ENCODE measurements at places on chromosomes 11 and 22.
A peak's percentile ranks its signal among the peaks of the same experiment; 100 is the strongest.

- no peak for DNase-seq
Measured at GRCh38 chr11:90700789-90701439, 478.1 kb upstream of the CHORDC1 start.

- DNase-seq = no peak
Measured at GRCh38 chr11:130761560-130762220, 154.6 kb downstream of the SNX19 start.

- no peak for DNase-seq
Measured at GRCh38 chr22:26452236-26453016, 23.4 kb downstream of the ASPHD2 start.

DNA sequence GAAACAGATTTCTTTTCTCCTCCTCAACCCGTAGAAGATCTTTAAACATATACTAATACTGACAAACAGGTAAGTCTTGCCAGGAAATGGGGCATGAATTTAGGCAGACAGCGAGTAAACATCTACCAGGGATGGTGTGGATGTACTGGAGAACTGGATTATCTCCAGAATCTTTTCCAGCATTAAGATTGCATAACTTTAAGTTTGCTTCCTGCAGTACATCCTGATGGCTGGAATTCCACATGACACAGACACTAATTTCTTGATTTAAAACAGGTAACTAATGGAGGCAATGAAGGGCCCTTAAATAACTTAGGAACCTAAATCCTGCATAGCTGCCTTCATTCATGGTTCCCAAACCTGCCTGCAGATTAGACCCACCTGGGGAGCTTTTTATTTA, 40.7 kb downstream of the JHY start:
- DNase-seq = no peak

DNA sequence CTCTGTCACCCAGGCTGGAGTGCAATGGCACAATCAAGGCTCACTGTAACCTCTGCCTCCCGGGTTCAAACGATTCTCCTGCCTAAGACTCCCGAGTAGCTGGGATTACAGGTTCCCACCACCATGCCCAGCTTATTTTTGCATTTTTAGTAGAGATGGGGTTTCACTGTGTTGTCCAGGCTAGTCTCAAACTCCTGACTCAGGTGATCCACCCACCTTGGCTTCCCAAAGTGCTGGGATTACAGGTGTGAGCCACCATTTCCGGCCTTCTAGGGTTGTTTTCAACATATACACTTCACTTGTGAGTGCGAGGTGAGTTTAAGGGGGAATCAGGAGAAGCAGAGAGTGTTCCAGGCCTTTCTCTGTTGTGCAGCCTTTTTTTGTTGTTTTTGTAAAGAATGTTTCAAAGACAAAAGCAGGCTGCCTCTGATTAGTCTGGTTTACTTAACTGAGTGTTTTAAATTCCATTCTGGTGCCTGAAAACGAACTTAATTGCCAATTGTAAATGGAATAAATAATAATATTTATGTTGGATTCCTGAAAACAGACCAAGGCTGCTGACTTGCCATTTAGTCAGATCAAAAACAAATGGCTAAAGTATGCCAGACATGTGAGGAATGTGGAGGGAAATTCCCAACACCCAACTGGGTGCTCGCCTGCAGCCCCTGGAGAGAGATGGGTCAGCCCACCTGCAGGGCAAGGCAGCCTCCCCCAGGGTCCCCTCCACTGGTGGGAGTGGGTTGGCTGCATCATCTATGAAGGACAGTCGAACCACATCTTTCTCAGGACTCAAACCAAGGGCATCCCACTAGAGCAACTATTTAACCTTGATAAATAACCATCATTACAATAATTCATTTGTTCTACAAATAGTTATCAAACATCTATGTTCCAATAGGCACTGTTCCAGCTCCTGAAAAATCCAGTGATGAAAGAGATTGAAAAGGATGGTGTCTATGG, 4.6 kb upstream of the RANGAP1 start:
- DNase-seq = no peak

- DNase-seq = no peak
Measured at GRCh38 chr11:34161812-34162492, 56.5 kb downstream of the NAT10 start.

- no peak for DNase-seq
Measured at GRCh38 chr11:352456-353031, 16.8 kb upstream of the B4GALNT4 start.

DNA sequence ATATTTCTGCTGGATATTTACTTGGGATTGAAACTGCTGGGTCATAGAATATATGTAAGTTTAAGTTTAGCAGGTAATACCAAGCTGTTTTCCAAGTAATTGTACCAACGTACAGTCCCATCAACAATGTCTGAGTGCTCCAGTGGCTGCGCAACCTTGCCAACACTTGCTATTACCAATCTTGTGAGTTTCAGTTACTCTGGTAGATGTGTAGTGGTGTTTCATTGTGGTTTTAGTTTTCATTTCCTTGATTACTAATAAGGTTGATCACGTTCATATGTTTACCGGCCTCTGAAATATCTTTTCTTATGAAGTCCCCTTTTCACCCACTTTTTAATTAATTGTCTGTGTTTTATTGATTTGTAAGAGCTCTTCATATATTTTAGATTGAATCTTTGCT, 370.6 kb upstream of the CADM1 start:
- DNase-seq = no peak

- no peak for DNase-seq
Measured at GRCh38 chr22:49936973-49937757, 18.7 kb downstream of the CRELD2 start.

GRCh38 chr11:114501901-114502300, 57.8 kb downstream of the NXPE1 start:
- no peak for DNase-seq

DNA sequence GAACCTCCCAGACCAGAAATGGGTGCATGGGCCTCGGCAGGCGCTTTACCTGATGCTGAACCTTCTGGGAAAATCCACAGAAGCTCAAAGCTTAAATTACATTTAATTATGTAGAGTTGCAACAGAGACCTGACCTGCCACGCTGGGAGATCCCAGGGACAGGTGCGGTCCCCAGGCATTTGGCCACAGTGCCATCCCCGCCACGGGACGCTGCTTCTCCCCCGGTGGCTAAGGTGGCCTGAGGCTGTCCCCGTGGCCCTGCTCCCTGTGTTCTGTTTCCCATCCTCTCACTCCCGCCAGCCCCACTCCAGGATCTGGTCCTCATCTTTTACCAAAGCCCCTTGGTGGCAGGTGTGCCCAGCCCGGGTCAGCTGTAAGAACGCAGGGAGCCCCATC, 39.6 kb downstream of the GRAMD4 start:
- no peak for DNase-seq

GRCh38 chr22:19643448-19644313, 70.6 kb upstream of the SEPTIN5 start:
- no peak for DNase-seq

DNA sequence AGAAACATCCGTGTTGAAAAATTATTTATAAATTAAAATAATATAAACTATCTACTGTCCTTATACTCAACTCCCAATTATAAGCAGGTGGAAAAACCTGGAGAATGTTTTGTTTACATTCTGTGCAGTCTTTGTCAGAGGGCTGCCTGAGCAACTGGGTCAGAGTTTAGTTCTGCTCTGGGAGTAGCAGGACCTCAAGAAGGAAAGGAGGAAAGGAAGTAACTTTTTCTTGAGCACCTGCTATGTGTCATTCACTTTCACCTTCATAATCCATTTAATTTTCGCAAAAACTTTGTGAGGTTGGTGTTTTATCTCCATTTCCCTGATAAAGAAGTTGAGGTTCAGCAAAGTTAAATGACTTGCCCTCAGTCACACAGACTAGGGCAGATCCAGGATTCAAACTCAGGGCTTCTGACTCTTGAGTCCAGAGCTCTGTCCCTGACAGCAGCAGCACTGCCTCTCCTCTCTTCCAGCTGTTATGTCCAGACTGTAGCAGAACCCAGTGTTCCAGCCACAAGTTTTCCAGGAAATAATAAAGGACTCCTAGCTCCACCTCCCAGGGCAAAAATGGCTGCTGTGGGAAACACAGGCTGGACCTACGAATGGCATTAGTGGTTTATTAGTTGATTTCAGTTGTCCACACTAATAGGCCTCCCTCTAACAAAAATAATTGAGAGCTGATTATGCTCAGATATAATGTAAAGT, 6.4 kb downstream of the CD3E start:
- DNase-seq = no peak

GRCh38 chr22:48807155-48807554, 1020.5 kb downstream of the BRD1 start:
- no peak for DNase-seq

- DNase-seq = peak; percentile 36
Measured at GRCh38 chr22:20979243-20979809, 2.8 kb upstream of the LZTR1 start.

- no peak for DNase-seq
Measured at GRCh38 chr11:96508861-96509260, 119.0 kb downstream of the JRKL start.

DNA sequence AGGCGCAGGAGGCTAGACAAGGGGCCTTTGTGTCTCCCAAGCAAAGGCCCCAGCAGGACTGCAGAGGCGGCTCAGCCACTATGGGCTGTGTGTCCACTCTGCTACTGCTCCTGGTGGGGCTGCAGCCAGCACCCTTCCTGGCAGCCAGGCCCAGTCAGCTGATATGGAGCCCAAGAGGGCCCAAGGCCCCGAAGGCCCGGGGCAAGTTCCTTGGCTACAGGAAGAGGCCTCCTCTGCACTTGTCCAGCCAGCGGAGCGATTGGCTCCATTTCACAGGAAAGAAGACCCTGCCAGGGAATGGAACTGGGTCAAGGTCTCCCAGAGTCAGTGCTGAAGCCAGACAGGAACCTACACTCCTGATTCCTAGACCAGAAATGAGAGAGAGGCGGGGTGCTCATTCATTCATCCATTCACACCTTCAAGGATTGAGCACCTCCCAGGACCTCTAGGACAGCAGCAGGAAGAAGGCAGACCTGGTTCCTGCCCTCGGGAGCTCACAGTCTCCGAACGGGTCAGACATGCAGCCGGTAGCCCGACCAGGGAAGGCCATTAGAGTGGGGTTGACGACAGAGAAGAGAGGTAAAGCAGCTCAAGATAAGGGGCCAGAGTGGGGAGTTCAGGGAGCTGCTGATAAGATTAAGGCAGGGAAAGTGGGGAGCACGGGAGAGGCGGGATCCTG, 811 bp upstream of the P2RY2 start:
- DNase-seq = no peak

- DNase-seq = no peak
Measured at GRCh38 chr22:38412435-38413084, 42.4 kb downstream of the KCNJ4 start.

DNA sequence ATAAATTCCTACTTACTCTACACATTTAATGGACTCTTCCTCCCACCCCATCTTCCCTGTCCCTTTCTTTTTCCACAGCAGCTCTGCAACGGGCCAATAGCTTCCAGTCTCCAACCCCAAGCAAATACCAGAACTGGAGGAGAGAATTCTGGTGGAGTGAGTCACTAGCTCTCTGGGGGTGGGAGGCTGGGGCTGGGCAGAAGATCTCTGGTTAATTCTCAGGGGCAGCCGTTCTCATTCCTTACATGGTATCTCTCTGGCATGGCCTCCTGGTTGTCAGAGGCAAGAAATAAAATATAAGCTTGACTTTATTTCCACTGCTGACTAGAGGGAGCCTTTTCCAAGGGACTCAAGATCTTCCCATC, 90.4 kb upstream of the PARVA start:
- no peak for DNase-seq

DNA sequence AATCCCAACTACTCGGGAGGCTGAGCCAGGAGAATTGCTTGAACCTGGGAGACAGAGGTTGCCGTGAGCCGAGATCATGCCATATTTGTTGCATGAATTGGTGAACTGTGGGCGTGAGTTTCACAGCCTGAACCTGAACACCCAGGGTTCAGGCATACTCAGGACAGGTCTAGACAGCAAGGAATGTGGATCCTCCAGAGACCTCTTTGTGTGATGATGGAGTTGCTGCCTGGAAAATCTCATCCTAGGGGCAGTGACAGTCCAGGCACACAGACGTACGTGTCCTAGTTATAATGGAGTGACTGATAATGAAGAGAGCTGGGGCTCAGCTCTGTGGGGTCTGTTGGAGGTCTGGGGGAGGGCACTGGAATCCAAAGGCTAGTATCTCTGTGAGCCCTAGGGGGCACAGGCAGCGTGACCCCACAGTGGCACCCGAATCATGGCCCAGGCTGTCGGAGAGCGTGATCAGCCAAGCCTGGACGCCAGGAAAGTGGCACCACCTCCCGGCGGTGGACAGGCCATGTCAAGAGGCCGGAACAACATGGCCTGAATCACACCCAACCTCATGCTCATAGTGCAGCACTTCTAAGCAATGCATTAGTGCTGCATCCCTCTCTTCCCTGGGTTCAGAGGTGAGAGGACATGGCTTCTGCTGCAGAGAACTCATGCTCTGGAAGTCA, 31.7 kb downstream of the RIBC2 start:
- DNase-seq = no peak

GRCh38 chr11:73055655-73056354, 86.3 kb downstream of the FCHSD2 start:
- DNase-seq = no peak

DNA sequence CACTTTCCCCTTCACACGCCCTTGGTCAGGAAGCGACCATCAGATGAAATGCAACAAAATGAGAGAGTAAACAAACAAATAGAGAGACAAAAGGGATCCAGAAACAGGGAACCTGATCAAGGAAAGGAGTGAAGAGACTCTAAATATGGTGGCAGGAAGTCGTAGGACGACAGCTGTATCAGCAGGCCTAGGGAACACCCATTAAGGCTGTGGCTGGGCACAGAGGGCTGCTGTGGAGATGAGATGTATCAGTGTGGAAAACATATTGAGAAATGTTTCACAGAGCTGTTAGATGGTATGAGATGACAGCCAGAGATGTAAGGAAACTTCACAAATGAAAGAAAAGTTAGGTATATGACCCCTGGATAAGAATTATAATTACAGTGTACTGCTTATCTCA, 155.8 kb upstream of the MTMR2 start:
- no peak for DNase-seq

- DNase-seq = no peak
Measured at GRCh38 chr11:68690671-68691401, 6.5 kb downstream of the GAL start.

DNA sequence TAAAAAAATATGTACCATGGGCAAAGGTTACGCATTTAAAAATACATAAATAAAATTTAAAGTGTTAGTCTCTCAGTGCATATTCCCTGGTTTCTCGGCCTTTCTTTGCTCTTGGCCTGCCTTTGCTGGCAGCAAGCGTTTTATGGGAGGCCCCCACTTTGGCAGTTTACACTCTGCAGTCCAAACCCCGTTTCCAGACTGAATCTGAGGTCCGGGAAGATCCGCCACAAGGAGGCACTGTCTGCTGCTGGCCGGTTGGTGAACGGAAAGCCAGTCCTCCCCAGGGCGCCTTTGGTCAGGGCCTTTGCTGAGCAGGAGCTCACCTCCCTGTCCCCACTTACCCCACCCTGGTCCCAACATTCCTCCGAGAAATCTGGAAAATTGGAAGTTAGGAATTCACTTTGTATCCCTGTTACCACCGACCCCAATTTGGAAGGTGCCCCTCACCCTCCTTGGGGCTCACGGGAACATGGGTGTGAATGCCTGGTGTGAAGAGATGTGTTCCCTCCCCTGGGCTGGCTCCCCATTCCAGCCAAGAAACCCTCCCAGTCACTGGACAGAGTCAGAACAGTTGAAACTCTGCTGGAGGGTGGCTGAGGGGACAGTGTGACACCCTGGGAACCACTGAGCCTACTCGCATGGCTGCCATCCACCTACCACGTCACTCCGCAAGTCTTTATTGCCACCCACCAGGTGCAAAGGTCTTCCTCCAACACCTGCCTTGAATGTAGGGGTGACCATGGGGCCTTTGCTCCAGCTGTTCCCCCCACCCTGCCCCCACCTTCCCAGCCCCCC, 9.4 kb upstream of the SF1 start:
- no peak for DNase-seq

- no peak for DNase-seq
Measured at GRCh38 chr11:44693654-44694119, 33.1 kb upstream of the TSPAN18 start.
